ENCODE measurements at places on chromosomes 16 and 17.

DNA sequence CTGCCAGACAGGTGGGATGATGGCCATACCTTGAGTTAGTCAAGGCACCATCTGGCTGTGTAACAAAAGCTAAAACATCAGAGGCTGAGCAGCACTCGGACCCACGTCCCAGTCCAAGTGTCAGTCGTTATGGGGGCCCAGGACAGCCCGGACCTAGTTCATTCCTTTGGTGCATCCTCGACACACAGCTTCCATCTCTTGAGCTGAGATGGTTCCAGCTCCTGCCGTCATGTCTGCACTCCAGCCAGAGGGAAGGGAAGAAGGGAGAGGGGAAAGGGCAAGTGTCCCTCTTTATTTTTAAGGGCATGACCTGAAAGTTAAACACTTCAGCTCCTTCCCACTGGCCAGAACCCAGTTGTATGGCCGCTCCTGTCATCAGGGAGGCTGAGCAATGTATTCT is 218.0 kb downstream of the SEC14L1 start:
- no peak for DNase-seq

GRCh38 chr16:88730632-88731607 is 24.6 kb downstream of the CTU2 start:
- DNase-seq: no peak

GRCh38 chr16:85983606-85984230 is 84.8 kb downstream of the IRF8 start:
- no peak for DNase-seq

GRCh38 chr16:10616756-10617640 is 36.6 kb upstream of the EMP2 start:
- DNase-seq: no peak

- DNase-seq: no peak
Observed at GRCh38 chr17:9087921-9088320, 66.6 kb downstream of the NTN1 start.

- no peak for DNase-seq
Observed at GRCh38 chr17:34730816-34731215, 151.4 kb downstream of the TMEM132E start.

DNA sequence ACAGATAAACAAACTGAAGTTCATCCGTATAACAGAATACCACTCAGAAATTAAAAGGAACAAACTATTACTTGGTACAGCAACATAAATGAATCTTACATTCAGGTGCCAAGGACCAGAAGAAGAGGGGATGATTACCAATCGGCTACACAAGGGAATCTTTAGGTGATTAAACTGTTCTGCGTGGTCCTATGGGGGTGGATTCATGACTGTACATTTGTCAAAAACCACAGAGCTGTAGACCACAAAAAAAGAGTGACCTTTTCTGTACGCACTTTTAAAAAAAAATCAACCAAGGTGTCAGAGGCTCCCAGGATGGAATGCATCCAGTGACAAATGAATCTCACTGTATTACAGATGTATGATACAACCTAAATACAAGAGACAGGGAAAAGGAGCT is 110.8 kb downstream of the CDYL2 start:
- no peak for DNase-seq

DNA sequence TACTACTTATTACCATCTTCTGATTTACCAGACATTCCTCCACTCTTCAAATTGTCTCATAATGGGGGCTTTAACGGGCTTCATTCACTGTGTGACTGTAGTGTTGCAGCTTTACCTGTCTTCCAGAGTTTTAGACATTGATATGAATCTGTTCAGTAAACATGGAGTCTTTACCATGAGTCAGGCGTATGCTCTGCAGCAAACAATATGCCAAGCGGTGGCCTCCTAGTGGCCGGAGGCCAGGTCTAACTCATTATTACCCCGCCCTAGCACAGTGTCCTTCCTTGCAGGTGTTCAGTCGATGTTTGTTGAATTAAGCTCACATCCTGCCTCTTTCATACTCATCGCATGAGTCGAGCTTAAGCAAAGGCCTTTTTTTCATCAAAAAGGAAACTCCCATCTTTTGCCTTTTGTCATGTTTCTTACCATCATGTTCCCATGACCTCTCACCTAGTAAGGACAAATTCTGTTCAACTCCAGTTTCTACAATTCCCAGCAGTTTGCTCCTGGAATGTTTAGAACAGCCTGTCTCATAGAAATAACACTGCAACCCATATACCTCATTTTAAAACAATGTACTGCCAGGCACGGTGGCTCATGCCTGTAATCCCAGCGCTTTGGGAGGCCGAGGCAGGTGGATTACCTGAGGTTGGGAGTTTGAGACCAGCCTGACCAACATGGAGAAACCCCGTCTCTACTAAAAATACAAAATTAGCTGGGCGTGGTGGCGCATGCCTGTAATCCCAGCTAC is 39.4 kb downstream of the TUBD1 start:
- no peak for DNase-seq

DNA sequence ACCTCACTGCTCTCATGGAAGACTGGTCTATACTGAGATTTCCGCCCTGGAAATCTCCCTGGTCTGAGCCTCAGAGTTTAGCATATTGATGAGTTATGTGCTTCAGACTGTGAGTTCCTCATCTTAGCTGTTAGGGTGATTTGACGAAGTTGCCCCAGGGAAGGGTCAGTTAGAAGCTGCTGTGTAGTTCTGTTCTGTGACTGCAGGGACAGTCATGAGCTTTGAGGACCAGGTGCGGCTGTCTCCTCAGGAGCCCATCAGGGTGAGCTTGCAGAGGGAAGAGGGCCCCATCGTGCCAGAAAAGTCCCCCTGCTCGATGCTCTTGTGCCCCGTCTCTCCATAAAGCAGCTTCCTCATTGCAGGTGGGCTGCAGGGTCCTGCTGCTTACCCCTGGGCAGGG is 28.3 kb upstream of the IL17C start:
- DNase-seq: no peak

- no peak for DNase-seq
Observed at GRCh38 chr16:50040018-50040417, 15.0 kb downstream of the CNEP1R1 start.

- no peak for DNase-seq
Observed at GRCh38 chr17:1800712-1801111, 29.0 kb downstream of the SMYD4 start.

DNA sequence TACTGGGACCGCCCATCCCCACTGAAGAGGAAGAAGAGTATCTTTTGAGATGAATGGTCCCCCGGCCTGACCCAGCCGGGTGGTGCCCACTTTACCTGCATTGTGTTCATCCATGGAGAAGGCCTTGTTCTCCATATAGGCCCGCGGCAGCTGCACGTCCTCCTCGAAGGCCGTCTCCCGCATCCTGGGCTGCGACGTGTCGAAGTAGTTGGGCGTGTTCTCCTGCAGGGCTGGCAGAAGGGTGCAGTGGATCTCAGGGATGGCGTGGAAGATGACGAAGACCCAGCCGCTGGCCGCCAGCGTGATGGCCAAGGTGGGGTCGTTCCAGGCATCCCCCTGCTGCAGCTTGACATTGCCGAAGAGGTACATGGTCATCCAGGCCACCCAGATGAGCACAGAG is 12.9 kb downstream of the GPRC5B start:
- DNase-seq: no peak

DNA sequence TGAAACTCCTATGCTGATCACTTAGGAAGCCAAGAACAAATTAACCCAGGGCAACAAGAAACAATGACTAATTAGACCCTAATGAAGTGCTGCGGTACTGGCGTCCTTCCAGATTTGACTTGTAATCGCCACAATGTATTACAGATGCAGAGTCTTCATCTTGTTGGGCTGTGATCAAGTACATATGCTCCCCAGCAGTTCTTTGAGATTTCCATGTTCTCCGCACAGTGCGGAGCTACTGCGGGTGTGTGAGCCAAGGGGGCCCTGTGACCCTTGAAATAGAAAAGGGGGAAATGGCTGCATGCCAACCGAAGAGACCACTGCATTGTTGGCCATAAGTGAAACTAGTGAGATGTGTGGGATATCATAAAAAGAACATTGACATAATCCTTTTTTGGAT is 469.9 kb downstream of the MAF start:
- no peak for DNase-seq

- DNase-seq: no peak
Observed at GRCh38 chr16:24535827-24536226, 3.5 kb upstream of the RBBP6 start.

DNA sequence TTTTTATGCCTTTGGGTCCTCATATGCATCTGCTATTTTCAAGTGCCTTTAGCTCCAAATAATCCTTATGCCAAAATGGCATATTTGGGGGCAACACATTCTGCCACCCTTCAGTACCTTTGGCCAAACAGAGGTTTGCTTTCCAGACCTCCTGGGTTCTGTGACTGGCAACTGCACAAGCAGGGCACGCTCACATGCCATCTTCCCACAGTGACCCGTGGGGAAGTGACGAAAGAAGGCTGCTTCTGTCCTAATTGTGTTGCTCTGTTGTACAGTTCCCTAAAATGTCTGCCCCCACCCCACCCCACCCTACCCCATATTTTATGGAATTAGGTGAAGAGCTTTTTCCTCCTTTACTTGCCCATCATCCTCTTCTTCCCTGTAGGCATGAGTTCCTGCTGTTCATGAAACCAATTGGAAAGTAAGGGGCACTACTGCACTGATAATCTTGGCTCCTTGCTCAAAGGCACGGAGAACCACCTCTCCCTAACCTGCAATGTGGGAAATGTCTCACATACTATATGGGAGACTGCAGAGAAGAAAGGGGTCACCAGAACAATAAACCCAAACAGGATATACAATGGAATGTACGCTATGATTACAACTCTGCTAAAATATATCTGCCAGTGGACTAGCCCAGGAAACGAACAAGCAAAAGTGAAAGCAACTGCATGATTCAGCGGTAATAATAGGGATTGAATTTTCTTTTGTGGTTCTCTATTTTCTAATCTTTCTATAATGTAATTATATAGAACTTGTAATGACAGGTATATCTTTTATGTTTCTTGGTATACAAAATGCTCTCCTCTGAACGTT is 3.3 kb upstream of the SLFN12L start:
- DNase-seq: no peak

- DNase-seq: no peak
Observed at GRCh38 chr16:83113811-83114210, 487.0 kb downstream of the CDH13 start.

- DNase-seq: no peak
Observed at GRCh38 chr17:82900741-82901140, 60.9 kb upstream of the ZNF750 start.

DNA sequence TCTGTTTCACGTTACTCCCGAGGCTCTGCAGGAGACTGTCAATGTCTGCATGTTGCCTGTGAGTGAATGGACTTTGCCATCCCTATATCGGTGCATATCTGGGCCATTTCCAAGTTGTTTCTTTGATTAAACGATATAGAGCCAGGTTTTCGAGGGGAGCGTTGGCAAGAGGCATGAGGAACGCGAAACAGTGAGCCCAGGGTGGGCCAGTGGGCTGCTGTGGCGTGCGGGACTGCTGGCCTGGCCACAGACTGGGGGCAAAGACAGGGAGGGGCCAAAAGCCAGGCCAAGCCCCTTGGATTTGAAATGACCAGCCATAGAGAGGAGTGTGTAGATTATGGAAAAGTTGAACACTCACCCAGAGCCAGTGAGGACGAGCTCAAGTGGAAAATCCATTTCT is 3.5 kb downstream of the CRHR1 start:
- no peak for DNase-seq

GRCh38 chr17:80225230-80225629 is 5.0 kb downstream of the SLC26A11 start:
- DNase-seq: no peak

- DNase-seq: no peak
Observed at GRCh38 chr16:47565454-47565853, 104.3 kb downstream of the PHKB start.

- DNase-seq: no peak
Observed at GRCh38 chr16:64184156-64184555, 937.7 kb downstream of the CDH11 start.

DNA sequence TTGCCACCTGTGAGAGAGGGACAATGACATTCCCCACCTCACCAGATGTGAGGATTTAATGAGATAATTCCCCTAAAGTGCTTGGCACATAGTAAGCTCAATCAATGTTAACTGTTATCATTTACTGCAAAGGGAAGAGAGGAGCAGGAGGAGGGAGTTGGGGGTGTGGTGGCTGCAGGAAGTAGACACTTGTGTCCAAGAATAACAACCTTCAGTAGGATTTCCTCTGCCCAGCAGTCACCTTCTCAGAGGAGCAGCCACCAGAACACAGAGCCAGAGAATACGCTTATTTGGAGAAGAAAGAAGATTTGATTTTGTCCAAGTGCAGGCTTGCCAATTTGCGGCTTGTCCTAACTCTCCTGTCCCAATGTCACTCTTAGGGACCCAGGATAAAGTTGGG is 10.2 kb downstream of the CBX4 start:
- DNase-seq: no peak

DNA sequence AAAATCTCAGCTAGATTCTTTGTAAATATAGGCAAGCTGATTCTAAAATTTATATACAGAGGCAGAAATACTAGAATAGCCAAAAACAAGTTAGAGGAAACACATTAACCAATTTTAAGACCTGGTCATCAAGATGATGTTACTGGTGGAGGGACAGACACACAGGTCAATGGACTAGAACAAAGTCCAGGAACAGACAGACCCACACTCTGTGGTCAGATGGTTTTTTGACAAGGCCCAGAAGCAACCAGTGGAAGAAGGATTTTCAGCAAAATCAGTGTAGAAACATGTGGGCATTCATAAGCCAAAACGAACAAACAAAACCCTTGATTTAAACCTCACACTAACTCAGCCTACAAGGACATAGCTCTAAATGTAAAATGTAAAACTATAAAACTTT is 99.7 kb upstream of the METRNL start:
- no peak for DNase-seq

DNA sequence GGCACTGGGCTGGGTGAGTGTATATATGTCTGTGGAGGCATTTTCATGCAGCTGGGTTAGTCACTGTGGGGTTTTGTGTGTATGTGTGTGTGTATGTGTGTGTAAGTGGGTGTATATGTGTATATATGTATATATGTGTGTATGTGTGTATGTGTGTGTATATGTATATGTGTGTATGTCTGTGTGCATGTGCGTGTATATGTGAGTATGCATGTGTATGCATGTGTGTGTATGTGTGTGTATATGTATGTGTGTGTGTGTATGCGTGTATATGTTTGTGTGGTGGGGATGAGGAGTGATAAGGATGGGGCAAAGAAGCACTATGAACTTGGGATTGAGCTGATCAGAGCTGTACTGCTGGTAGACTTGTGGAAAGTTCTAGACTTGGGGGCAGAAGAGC is 29.0 kb upstream of the PLLP start:
- DNase-seq: no peak

GRCh38 chr16:85604145-85604705 is 8.9 kb upstream of the GSE1 start:
- DNase-seq: no peak

- no peak for DNase-seq
Observed at GRCh38 chr17:40022961-40023541, 7.8 kb downstream of the CSF3 start.

- no peak for DNase-seq
Observed at GRCh38 chr17:82544431-82545070, 25.0 kb downstream of the FOXK2 start.

DNA sequence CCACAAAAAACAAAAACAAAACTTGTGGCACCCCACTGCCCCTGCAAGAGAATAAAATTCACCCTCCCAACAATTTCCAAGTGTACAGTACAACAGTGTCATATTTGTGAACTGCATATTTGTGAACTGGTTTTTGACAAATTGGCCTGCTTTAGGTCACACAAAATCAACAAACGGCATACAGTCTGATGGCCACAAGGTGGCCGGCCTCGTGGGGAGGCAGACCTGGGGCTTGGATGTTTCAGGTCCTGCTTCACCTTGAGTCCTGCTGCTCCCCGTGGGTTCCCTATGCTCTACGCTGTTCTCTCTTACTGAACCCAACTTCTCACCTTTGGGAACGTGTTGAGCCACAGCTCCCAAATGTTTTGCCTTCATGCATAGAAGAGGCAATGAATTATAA is 102.2 kb downstream of the CDK5R1 start:
- no peak for DNase-seq

GRCh38 chr17:55783684-55784245 is 32.9 kb downstream of the PCTP start:
- peak; percentile 21 for DNase-seq
